ENCODE measurements at places on chromosomes 1 and 21.

DNA sequence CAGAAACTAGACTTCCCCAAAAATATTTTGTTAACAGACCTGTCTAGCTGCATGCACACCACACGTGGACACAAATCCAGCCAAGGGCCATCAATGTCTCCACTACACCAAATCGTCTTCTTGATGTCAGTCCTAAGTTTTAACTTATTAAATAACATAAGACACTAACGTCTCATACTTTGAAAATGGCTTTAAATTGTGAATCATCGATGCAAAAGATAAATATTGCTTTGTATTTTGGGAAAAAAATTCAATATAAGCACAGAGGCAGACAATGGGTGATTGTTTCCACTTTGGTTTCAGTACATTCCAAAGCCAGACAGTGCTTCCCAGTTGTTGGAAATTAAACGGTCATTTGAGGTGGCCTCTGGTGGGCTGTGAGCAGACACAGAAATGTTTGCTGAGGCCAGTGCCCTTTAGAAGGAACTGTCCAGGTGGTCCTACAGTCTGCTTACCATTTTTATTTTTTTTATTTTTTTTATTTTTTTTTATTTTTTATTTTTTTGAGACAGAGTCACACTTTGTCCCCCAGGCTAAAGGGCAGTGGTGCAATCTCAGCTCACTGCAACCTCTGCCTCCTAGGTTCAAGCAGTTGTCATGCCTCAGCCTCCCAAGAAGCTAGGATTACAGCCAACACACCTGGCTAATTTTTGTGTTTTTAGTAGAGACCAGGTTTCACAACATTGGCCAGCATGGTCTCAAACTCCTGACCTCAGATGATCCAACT lies 1.8 kb upstream of the KIAA2013 start:
- no peaks in the 10 kb centered on the region for H3K27me3 ChIP-seq
- H3K4me3 ChIP-seq, result peak overlapping the region; percentile 25
- H3K27ac ChIP-seq, result no peak overlapping the region
- H3K36me3 ChIP-seq, result peaks cover 15% of the 10 kb centered on the region
- no peak for DNase-seq

- no peak overlapping the region for H3K27ac ChIP-seq
- no peaks in the 10 kb centered on the region for H3K27me3 ChIP-seq
- H3K4me3 ChIP-seq, result no peak overlapping the region
- DNase-seq, result no peak
These were observed 388.7 kb downstream of the ST6GALNAC3 start for GRCh38 chr1:76463278-76463677.

DNA sequence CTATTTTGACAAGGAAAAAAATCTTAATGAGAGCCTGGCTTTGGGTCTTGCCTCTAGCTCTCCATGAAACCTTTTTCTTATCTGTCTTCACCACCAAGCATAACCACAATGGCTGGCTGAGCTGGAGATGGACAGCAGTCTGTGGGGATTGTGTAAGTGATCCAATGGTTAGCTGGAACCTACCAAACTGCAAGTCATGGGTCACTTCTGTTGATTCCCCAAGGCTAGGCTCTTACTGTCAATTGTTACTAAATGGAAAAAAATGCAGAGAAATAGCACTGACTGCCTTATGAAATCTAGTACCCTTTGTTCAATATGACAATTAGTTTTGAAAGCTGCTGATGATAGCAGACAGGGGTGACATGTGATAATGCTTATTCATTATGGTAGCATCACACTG lies 359.0 kb downstream of the ST6GALNAC3 start:
- H3K4me1 ChIP-seq, result no peaks in the 10 kb centered on the region
- no peak overlapping the region for H3K27ac ChIP-seq
- no peak overlapping the region for H3K4me3 ChIP-seq

DNA sequence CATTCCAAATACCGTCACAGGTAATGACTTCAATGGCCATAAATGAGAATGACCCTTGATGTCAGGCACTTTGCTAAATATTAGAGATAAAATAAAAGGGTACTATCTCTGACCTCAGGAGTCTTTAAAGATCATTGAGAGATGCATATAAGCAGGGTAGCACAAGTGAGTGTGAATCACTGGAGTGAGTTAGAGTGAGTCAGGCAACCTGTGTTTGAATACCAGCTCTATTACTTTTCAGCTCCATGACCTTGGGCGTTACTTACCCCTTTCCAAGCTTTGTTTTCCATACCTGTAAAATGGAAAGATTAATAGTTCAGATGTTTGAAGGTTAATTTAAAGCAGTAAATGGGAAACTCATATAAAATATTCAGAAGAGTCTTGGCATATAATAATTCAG lies 1058.0 kb upstream of the ADGRL4 start:
- H3K36me3 ChIP-seq, result no peaks in the 10 kb centered on the region
- H3K4me3 ChIP-seq, result no peak overlapping the region
- DNase-seq, result no peak
- H3K27ac ChIP-seq, result no peak overlapping the region

DNA sequence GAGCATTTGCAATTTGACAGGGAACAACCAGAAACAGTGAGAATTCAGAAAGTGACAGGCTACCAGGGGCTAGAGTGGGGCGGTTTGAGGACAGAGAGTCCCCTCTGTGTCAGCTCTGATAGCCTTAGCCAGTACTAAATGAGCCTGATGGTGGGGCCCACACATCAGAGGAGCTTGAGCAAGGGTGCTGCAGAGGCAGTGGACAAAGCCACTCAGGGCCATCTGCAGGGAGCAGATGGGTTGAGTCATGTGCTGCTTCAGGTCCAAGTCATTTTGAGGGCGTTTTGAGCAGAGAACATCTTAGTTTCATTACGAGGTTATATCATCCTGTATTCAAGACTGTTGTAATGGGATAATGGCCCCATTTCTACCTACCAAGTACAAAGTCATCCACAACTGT lies 7.7 kb downstream of the LRRC52 start:
- no peak overlapping the region for H3K27ac ChIP-seq
- peaks cover 70% of the 10 kb centered on the region for H3K27me3 ChIP-seq

DNA sequence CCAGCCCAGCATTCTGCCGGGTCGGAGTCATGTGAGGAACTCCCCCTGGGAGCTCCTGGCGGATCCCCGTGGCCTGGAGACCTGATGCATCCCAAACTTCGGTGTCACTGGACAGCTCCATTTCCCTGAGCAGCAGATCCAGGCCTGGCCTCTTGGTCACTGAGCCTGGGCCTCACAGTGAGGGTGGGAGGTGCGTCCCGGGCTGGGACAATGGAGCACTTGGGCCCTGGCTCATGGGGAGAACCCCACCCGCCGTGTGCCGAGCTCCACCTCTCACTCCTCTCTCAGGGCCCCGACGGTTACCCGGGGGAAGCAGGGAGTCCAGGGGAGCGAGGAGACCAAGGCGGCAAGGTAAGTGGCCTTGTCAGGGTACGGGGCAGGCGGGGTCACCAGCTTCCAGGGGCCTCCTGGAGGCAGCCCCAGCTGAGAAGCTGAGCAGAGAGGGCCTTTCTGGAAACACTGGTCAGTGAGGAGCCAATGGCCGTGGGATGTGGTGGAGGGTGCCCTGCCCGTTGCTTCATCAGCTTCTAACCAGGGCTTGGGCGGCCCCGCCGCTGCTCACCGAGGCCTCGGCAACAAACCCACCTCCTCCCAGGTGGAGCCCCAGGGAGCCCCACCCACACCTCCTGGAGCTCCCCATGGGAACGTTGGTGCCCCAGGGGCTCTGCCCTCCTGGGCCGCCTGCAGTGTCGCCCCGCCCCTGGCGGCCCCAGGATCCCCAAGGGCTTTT lies 19.8 kb downstream of the COL6A2 start:
- no peak overlapping the region for H3K4me3 ChIP-seq
- H3K27me3 ChIP-seq, result no peaks in the 10 kb centered on the region
- peaks cover 22% of the 10 kb centered on the region for H3K36me3 ChIP-seq
- no peak for DNase-seq
- H3K27ac ChIP-seq, result no peak overlapping the region

GRCh38 chr1:8886589-8886988 lies 8.1 kb upstream of the ENO1 start:
- H3K27ac ChIP-seq, result no peak overlapping the region
- no peaks in the 10 kb centered on the region for H3K27me3 ChIP-seq
- DNase-seq, result no peak
- no peak overlapping the region for H3K4me3 ChIP-seq

DNA sequence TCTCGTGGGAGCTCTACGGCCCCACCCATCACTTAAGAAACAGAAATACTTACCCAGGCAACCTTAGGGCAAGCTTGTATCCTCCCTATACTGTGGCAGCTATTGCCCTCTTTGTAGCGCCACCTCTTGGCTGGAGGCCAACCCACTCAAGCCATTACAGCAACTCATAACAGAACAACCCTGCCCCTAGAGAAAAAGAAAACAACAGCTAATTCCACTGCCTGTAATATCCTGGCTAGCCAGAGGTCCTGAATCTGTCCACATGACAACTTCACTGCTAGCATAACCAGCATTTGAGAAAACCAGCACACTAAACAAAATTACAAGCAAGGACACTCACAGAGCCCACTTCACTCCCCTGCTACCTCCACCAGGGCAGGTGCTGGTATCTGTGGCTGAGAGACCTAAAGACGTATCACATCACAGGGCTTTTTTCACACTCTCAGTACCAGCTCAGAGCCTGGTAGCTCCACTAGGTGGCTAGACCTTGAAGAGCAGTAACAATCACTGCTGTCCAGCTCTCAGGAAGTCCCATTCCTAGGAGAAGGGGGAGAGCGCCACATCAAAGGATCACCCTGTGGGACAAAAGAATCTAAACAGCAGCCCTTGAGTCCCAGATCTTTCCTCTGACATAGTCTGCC lies 14.5 kb upstream of the MX1 start:
- H3K27ac ChIP-seq, result no peak overlapping the region
- H3K4me3 ChIP-seq, result no peak overlapping the region
- DNase-seq, result no peak
- H3K36me3 ChIP-seq, result peaks cover 24% of the 10 kb centered on the region
- H3K4me1 ChIP-seq, result peaks cover 11% of the 10 kb centered on the region

- DNase-seq, result no peak
- H3K4me3 ChIP-seq, result no peak overlapping the region
- H3K27ac ChIP-seq, result no peak overlapping the region
These were observed 222.1 kb downstream of the COL24A1 start for GRCh38 chr1:85934516-85934915.

GRCh38 chr1:236024641-236025040 lies 40.2 kb downstream of the NID1 start:
- no peak overlapping the region for H3K4me3 ChIP-seq
- no peak overlapping the region for H3K27ac ChIP-seq
- DNase-seq, result no peak
- no peaks in the 10 kb centered on the region for H3K36me3 ChIP-seq
- peaks cover 5% of the 10 kb centered on the region for H3K4me1 ChIP-seq

DNA sequence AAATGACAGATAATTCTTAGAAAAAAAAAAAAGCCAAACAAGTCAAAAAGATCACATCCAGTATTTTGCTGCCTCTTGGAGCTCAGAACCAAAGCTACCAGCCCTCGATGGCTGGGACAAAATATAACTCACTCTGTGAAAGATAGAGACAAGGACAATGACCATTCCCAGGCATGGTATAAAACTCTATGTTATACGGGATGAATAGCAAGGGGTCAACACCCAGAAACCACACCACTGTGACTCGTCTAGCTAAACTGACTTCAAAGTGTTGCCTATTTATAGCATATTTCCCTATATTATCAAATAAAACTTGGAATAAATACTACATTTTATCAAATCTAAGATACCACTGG lies 10.1 kb downstream of the TMEM63A start:
- no peak overlapping the region for H3K4me3 ChIP-seq
- peak overlapping the region; percentile 41 for H3K27ac ChIP-seq
- H3K27me3 ChIP-seq, result no peaks in the 10 kb centered on the region
- DNase-seq, result no peak

GRCh38 chr1:209414803-209415329 lies 168.6 kb upstream of the CAMK1G start:
- H3K27ac ChIP-seq, result no peak overlapping the region
- H3K27me3 ChIP-seq, result peaks cover 31% of the 10 kb centered on the region
- no peaks in the 10 kb centered on the region for H3K36me3 ChIP-seq
- DNase-seq, result no peak
- H3K4me1 ChIP-seq, result no peaks in the 10 kb centered on the region

GRCh38 chr1:155977690-155978324 lies 540 bp downstream of the ARHGEF2 start:
- H3K36me3 ChIP-seq, result peaks cover 14% of the 10 kb centered on the region
- H3K4me3 ChIP-seq, result peak overlapping the region; percentile 90
- no peak for DNase-seq
- H3K27ac ChIP-seq, result peak overlapping the region; percentile 90

DNA sequence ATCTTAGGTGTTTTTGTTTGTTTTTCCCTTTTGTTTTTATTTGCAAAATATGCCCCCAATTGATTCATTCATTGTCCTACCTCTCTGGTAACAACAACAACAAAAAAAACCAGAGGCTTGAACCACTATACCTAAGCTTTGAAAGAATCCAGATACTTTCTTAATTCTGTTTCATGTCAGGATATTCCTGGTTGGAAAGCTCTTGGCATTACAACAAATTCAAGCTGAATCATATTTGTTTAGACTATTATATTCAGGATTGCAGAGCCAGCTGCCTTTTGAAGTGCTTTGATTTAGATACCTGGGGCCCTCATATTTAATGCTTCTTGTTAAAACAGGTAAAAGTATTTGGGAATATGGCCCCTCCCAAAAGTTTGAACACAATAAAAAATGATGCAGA lies 22.9 kb upstream of the ZNF326 start:
- no peak overlapping the region for H3K27ac ChIP-seq
- no peak for DNase-seq
- peaks cover 10% of the 10 kb centered on the region for H3K27me3 ChIP-seq
- no peak overlapping the region for H3K4me3 ChIP-seq
- H3K4me1 ChIP-seq, result no peaks in the 10 kb centered on the region

DNA sequence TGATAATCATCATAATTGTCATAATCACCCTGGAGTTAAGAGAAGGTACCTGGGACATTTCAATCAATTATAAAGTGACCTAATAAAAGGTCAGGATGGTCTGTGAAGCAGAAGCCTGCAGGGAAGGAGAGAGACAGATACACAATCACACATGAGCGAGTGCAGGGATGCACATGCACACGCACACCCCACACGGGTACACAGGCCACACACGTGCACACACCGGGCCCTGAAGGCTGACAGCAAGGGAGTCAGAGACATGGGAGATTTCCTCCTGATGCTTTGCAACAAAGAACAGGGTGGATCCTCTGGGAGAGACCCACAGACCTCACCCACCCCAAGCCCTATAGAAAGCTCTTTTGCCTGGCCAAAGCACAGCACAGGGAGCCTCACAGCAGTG lies 82.3 kb upstream of the ZC3H12A start:
- H3K4me3 ChIP-seq, result no peak overlapping the region
- H3K27ac ChIP-seq, result no peak overlapping the region
- peaks cover 73% of the 10 kb centered on the region for H3K27me3 ChIP-seq
- DNase-seq, result no peak

GRCh38 chr1:201215531-201216357 lies 25.1 kb downstream of the IGFN1 start:
- DNase-seq, result no peak
- no peaks in the 10 kb centered on the region for H3K36me3 ChIP-seq
- H3K27ac ChIP-seq, result peak overlapping the region; percentile 42
- H3K27me3 ChIP-seq, result peaks cover 24% of the 10 kb centered on the region

GRCh38 chr1:171222936-171223335 lies 25.4 kb upstream of the FMO1 start:
- no peak overlapping the region for H3K4me3 ChIP-seq
- no peak for DNase-seq
- H3K36me3 ChIP-seq, result no peaks in the 10 kb centered on the region
- no peaks in the 10 kb centered on the region for H3K4me1 ChIP-seq
- no peaks in the 10 kb centered on the region for H3K27me3 ChIP-seq
- no peak overlapping the region for H3K27ac ChIP-seq
